ENCODE measurements at places on chromosomes 3 and 15.
A peak's percentile ranks its signal among the peaks of the same experiment; 100 is the strongest.

- no peak for DNase-seq
Observed at GRCh38 chr3:111808439-111808838, 50.6 kb upstream of the PHLDB2 start.

GRCh38 chr15:78850941-78851755 lies 21.5 kb upstream of the MORF4L1 start:
- DNase-seq, result no peak

- DNase-seq, result no peak
Observed at GRCh38 chr3:78729946-78730345, 1037.9 kb downstream of the ROBO1 start.

- no peak for DNase-seq
Observed at GRCh38 chr15:57651445-57651844, 55.1 kb upstream of the POLR2M start.

DNA sequence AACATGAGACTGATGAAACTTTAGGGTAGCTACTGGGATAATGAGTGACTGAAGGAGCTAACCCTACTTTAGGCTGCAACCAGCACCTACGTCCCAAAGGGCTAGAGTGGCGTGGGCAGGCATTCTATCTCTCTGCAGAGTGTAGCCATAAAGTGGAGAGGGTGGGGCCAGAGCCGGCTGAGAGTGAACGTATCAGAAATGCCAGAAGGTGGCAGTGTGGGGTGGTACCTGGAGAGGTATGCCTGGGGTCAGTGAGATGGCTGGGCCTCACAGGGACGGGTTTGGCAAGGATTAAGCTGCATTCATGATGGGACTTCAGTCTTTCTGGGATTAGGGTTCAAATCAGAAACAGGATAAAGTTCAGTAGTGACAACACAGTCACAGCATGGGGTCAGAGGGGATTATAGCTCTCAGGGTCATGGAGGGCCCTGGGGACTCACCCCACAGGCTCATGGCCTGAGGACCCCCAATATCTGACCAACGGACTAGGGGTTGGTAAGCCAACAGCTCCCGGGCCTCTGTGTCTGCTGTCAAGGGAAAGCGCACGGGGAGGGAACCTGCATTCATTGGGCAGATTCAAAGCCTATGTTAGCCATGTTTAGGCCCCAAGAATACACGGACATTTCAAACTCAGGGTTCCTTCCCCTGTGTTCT lies 86.5 kb upstream of the FOXB1 start:
- peak; percentile 67 for DNase-seq

GRCh38 chr3:48437812-48438211 lies 2.1 kb downstream of the CCDC51 start:
- DNase-seq, result no peak

Data from NCI-H460 (cell line).